HS-5 (cell line): ENCODE measurements at places on chromosomes 12 and 14.

DNA sequence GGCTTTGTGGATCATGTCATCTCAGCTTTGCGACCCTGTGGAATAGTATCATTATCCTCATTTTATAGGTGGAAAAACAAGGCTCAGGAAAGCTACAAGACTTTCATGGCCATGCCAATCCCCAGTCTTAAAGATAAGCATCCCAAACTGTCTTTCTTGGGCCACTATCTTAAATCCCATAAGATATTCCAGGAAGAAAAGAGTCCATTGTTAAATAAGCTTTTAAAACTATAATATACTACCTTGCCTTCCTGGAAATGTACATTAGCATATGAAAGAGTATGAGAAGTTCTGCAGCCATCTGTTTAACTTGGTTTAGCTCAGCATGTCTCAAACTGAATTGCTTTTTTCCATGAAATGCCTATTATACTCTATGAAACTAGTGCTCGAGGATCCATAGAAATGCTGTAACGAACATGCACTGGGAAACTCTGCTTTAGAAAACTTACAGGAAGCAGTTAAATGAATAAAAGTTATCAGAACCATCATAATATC is 77.1 kb downstream of the B4GALNT3 start:
- no peak for DNase-seq

DNA sequence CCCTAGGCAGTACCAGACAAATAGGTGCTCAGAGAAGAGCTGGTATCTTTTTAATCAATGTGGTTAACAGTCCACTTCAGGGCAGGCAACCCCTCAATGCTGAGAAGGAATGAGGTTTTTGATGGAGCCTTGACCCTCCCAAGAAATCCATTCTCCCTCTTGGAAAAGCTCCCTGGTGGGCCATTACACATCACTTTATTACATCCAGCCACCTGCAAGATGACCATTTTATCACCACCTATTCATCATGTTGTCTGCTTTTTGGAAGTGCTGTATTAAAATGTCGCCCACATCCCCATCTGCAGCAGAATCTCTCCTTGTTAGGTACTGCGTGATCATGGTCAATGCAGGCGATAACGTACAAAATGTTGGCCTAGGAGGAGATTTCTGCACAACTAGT is 614.7 kb upstream of the TMEM132C start:
- no peak for DNase-seq

DNA sequence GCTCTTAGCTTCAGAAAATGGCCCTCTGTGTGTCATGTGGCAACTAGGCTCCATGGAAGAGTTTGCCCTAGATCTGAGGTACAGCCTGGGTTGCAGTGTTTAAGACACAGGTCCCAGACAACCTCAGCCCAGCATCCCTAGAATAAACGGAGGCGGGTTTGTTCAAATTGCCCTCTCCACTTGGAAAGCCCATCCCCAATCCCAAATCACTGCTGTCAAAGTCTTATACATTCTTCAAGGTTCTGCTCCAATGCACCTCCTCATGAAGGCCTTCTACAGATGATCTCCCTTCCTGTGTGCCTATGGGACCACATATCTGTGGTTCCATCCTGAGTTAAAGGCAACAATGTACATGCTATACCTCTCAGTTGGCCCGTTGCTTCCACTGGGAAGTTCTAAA is 289.8 kb downstream of the DPF3 start:
- DNase-seq = no peak

DNA sequence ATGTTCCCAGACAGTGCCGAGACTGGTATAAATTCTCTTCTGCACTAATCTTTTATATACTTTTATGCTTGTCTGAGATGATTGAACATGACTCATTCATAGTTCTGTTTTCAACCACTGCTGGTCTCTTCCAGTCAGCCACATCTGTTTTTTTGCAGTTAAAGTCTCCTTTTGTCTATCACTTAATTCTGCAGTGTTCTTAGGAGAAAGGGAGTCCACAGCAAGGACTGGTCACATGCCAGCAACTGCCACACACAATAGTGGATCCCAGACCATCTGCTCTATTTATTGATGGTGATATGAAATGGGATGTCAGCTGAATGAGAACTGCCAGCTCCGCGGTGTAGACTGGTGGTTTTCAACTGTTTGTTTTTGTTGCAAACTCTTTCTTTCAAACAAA is 379.8 kb downstream of the MED13L start:
- DNase-seq = no peak

DNA sequence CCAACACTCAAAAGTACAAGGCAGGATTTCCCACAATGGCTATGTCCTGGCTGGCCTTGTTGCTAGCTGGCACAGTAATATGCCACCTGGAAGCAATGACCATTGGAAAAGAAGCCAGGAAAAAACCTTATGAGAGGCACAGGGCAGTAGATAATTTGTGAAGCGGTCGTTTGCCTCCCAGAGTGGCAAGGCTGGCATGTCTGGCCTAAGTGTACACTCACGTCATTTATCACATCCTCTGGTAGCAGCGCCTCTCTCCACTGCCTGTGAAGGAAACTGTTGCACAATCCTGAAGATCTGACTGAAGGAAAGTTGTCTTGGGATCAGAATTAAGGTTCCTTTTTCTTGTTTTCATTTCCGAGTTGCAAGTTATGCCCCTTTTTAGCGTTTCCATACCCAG is 408.5 kb downstream of the ZFP36L1 start:
- no peak for DNase-seq

DNA sequence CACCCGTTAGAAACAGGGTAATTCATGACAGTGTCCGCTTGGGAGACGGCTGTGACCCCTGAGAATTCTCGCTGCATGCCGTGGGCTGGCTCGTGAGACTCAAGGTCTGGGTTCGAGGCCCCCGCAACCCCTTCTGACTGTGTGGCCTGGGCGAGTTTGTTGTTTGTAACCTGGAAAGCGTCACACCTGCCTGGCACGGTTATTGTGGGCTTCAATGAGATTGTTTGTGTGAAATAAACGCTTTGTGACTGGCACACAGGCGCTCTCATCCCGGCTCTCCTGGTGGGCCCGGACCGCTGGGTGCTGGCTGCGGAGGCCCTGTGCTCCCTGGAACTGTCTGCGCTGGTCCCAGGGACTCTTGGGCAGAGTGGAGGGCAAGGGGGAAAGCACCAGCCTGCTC is 33.9 kb downstream of the MEG3 start:
- DNase-seq = no peak

DNA sequence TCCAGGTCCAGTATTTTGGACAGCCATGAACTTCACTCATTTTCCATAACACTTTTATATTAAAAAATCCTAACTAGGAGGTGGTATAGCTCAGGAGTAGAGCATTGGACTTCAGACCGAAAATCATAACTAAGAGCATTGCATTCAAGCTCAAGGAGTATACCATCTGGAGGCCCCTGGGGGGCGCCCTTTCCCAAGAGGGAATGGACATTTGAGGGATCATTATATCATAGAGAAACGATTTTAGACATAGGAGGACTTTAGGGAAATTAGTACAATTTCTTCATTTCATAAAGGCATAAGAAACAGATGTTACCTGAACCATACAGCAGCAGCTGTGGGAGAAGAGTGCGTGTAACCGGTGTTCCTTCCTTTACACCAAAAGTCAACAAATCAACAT is 5.2 kb upstream of the ATG14 start:
- no peak for DNase-seq

- no peak for DNase-seq
These were observed 329.4 kb upstream of the SOX5 start for GRCh38 chr12:24278832-24279231.

DNA sequence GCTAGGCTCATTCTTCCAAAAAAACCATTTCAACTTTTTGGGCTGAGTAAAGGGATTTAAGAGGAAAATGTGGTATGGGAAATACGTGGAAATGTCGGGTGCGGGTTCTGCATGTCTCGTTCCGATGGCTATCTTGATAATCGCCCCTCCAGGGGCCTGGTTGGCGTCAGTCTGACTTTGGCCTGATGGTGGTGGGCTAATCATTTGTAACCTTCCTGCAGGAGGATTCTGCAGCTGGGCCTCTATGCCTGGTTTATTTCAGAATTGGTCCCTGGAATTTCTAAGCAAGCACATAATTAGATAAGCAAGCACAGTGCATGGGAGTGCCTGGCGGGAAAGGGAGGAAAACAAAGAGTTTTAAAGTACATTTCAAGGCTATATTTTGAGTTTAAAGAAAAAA is 14.8 kb upstream of the SLC4A8 start:
- DNase-seq = no peak

GRCh38 chr12:89243771-89244170 is 108.5 kb downstream of the DUSP6 start:
- no peak for DNase-seq

GRCh38 chr14:58244556-58245387 is at the start of gene PSMA3:
PSMA3 (plus strand) TSS chr14:58244843; CDS start chr14:58244921, 78 bp downstream.
- peak; percentile 81 for DNase-seq

DNA sequence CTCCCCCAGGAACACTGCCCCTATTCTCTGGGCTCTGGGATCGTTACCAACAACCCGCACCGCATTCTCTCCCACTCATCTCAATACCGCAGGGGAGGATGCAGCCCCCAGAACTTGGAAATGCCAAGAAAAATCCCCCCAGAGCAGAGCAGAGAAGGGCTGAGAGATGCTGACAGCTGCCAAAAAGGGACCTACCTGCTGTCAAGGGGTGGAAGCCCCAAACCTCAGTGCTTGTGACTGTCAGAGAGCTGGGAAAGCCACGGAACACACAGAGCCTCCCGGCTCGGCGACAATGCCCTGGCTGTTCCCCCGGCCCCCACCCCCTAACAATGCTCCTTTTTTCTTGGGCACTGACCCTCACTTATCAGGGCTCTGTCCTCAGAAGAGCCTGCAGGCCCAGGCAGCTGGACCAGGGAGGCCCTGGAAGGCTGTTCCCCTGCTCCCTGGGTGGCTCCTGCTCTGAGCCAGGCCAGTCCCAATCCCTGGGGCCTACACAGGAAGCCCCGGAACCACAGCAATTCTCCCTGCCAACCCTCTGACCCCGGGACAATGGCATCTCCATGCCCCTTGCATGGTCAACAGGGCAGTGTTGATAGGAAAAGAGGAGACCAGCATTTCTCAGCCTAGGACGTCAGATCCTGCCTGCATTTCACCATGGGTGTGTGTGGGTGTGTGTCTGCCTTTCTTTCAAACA is 78.9 kb downstream of the ITPK1 start:
- DNase-seq = no peak

GRCh38 chr14:28482251-28483040 is 284.1 kb upstream of the FOXG1 start:
- DNase-seq = no peak

DNA sequence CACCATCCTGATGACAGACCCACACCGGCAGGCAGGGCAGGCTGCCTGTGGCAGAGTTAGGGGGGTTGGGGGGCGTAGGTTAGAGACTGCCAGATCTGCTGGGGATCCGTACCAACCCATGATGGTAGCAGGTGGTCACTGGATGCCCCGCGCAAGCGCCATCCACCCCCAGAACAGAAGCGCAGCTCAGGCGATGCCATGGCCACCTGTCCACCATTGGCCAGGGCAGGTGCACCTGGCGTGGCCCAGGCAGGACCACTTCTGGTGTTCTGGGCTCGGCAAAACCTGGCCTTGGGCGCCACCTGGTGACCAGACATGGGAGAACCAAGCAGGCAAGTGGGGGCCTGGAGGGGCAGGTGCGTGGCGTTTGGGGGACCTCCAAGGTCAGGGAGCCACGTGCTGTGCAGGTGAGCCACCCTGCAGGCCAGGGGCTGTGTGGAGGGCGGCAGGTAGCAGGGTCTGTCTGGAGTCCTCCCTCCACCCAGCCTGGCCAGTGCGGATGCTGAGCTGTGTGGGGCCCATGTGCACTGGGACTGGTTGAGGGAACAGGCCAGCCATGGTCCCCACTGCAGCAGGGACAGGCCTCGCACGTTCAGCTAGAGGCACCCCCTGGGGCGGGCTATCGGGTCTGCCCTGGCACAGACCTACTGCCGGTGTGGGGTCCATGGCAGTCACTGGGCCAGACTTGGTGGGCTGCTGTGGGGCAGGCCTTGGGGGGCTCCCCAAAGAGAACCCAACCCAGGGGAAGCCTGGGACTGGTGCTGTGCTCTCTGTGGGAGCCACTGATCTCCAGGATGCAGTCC is 15.6 kb downstream of the BAG5 start:
- no peak for DNase-seq

GRCh38 chr12:89346741-89347324 is 5.5 kb downstream of the DUSP6 start:
- DNase-seq = no peak

GRCh38 chr12:80861641-80862378 is 75.9 kb downstream of the LIN7A start:
- DNase-seq = peak; percentile 50

- DNase-seq = no peak
These were observed 361.9 kb downstream of the VRK1 start for GRCh38 chr14:97159124-97159523.

GRCh38 chr14:88069677-88070076 is 64.7 kb downstream of the GPR65 start:
- DNase-seq = no peak
